ENCODE measurements at places on chromosomes 16 and 17. TPM values are rescaled to one million over a fixed set of nuclear protein-coding genes. Genes with fewer than 3 reads are reported as not detected.

Gene DNAI2
- not detected for total RNA-seq

Gene EEF2KMT
- 14.9 TPM for total RNA-seq

Gene FOXF1
- 1.1 TPM for total RNA-seq

Gene SLFN11
- 34.9 TPM for total RNA-seq

Gene DEXI
- 23.7 TPM for total RNA-seq

Gene VASN
- total RNA-seq: 1.6 TPM

Gene HBA1
- not detected for total RNA-seq

Gene ALDH3A1
- total RNA-seq: not detected

Gene FBXO39
- not detected for total RNA-seq

Gene HLF
- total RNA-seq: 0.08 TPM

Gene PLCG2
- 0.41 TPM for total RNA-seq

Gene PRPSAP2
- total RNA-seq: 36.6 TPM
